Vein endothelial cell (primary cell): ENCODE measurements at places on chromosomes 3 and 15. TPM values are rescaled to one million over a fixed set of nuclear protein-coding genes. Genes with fewer than 3 reads are reported as not detected.

CACNA2D2 gene
- total RNA-seq: under 0.01 TPM in 1 of 2 replicates, not detected in the other

RPL32 gene
- total RNA-seq: 920 and 1,228 TPM in 2 replicates

KNG1 gene
- not detected in 2 replicates for total RNA-seq

IL16 gene
- 0.98 and 3.2 TPM in 2 replicates for total RNA-seq

FGF12 gene
- 1.6 and 2.9 TPM in 2 replicates for total RNA-seq

ITGA11 gene
- total RNA-seq: 2.4 and 2.6 TPM in 2 replicates

RAB6B gene
- 0.98 and 1.2 TPM in 2 replicates for total RNA-seq

SUCNR1 gene
- 0.10 TPM in 1 of 2 replicates, not detected in the other for total RNA-seq

PHLDB2 gene
- total RNA-seq: 90.4 and 90.5 TPM in 2 replicates

STXBP5L gene
- not detected in 2 replicates for total RNA-seq

HEG1 gene
- total RNA-seq: 35.6 and 50.8 TPM in 2 replicates

CASR gene
- total RNA-seq: under 0.01 TPM in 1 of 2 replicates, not detected in the other

FAM227B gene
- total RNA-seq: 3.8 and 3.9 TPM in 2 replicates
